ENCODE measurements at places on chromosomes 1 and 21. TPM values are rescaled to one million over a fixed set of nuclear protein-coding genes. Genes with fewer than 3 reads are reported as not detected.

CELA2B gene
- not detected for total RNA-seq

GRCh38 chr1:181972256-181972655 lies 89.3 kb downstream of the ZNF648 start:
- DNase-seq = no peak
- no peak overlapping the region for H3K27ac ChIP-seq

GRCh38 chr1:155968670-155969069 lies 9.7 kb downstream of the ARHGEF2 start:
- H3K36me3 ChIP-seq = peaks cover 19% of the 10 kb centered on the region
- no peaks in the 10 kb centered on the region for H3K27me3 ChIP-seq
- no peak overlapping the region for H3K4me3 ChIP-seq
- DNase-seq = no peak

DNA sequence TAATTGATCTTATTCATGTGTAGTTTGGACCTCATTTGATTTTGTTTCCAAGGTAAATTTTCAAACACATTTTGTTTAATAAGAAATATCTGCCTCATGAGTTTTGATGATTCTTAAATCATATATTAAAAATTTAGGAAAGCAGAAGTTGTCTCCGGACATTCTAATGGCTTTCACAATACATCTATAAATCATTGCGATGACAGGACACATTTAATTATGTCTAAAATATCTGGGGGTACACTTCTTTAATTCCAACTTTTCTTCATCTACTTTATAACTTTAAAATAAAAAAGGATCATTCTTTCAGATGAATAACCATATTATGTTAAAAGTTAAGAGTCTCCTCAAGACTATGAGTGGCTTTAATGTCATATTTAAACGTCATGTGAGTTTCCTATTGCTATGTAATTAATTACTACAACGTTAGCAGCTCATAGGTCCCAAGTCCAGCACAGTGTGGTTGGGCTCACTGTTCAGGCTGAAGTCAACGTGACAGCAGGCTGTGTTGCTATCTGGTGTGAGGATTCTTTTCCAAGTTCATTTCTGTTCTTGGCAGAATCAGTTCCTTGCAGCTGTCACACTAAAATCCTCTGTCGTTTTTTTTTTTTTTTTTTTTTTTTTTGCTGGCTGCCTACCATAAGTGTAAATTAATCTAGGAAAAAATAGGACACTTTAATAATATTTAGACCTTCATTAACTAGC lies 893.5 kb downstream of the LTN1 start:
- H3K4me1 ChIP-seq = peaks cover 24% of the 10 kb centered on the region
- no peaks in the 10 kb centered on the region for H3K27me3 ChIP-seq
- H3K36me3 ChIP-seq = no peaks in the 10 kb centered on the region
- no peak overlapping the region for H3K4me3 ChIP-seq

GRCh38 chr1:94698356-94698755 lies 121.8 kb upstream of the SLC44A3 start:
- no peak for DNase-seq
- H3K27ac ChIP-seq = peak overlapping the region; percentile 8
- no peak overlapping the region for H3K4me3 ChIP-seq
- H3K36me3 ChIP-seq = peaks cover 11% of the 10 kb centered on the region
- H3K27me3 ChIP-seq = no peaks in the 10 kb centered on the region

RHOU gene
- total RNA-seq = 39.8 TPM

- H3K36me3 ChIP-seq = peaks cover 15% of the 10 kb centered on the region
- H3K27me3 ChIP-seq = no peaks in the 10 kb centered on the region
- peak overlapping the region; percentile 99 for H3K4me3 ChIP-seq
- no peak for DNase-seq
- peak overlapping the region; percentile 98 for H3K27ac ChIP-seq
- H3K4me1 ChIP-seq = peaks cover 53% of the 10 kb centered on the region
Measured at GRCh38 chr1:169795687-169796086, 980 bp upstream of the METTL18 start.
